Stimulated activated CD8-positive, alpha-beta memory T cell treated with anti-CD3 and anti-CD28 coated beads, Interleukin-15, amount 100 ng/mL, for 48 hours (primary cell): ENCODE measurements at places on chromosomes 4 and X.

GRCh38 chr4:119525771-119526712 lies 102.6 kb downstream of the PDE5A start:
- no peak for DNase-seq

DNA sequence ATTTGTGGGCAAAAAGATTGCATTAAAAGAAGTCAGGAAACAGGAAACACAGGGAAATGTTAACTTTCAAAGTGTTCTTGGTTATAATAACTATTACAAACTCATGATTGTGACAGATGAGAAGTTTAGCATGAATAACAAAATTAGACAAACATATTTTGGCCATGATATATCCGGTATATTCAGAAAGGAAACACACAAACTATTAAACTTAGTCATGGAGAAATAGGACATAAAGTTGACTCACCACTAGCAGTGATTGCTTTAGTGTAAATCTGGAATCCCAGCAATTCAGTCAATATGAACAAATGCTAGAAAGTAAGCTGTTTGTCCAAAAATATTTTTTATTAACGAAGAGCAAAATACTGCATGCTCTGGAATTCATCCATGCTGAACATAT lies 1299.9 kb downstream of the C4orf33 start:
- no peak for DNase-seq

- no peak for DNase-seq
These were observed 434.3 kb downstream of the SPRY1 start for GRCh38 chr4:123830930-123831329.

DNA sequence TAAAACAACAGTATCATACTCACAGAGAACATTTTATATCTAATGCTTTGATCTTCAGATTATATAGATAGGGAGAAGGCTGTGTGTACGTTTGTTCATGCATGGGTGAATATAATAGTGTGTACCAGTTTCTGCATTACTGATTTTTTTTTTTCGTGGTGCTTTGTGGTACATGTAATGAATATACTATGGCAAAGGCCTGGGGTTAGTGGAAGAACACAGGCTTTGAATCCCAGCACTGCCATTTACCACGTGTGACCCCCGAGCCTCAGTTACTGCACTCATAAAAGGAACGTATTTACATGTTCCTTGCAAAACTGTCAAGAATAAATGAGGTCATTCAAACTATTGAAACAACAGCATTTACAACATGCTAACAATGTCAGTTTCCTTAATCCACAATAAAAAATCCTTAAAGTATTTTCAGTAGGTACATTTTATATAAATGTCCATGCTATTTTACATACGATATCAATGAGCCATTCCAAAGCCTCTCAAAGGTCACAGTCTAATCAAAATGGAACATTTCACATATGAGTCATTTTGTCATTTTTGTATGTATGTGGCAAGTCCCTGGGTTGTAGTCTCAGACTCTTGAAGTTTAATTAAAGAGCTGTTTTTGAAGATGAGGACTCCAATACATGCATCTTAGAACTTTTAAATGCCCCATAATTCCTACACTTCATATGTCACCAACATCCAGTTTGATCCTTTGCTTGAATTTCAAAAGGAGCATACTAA lies 242.8 kb downstream of the PPP3CA start:
- no peak for DNase-seq

GRCh38 chr4:67576059-67576466 lies 17.5 kb downstream of the STAP1 start:
- no peak for DNase-seq

- DNase-seq: no peak
These were observed 457.4 kb upstream of the PCDH10 start for GRCh38 chr4:132691668-132692067.

DNA sequence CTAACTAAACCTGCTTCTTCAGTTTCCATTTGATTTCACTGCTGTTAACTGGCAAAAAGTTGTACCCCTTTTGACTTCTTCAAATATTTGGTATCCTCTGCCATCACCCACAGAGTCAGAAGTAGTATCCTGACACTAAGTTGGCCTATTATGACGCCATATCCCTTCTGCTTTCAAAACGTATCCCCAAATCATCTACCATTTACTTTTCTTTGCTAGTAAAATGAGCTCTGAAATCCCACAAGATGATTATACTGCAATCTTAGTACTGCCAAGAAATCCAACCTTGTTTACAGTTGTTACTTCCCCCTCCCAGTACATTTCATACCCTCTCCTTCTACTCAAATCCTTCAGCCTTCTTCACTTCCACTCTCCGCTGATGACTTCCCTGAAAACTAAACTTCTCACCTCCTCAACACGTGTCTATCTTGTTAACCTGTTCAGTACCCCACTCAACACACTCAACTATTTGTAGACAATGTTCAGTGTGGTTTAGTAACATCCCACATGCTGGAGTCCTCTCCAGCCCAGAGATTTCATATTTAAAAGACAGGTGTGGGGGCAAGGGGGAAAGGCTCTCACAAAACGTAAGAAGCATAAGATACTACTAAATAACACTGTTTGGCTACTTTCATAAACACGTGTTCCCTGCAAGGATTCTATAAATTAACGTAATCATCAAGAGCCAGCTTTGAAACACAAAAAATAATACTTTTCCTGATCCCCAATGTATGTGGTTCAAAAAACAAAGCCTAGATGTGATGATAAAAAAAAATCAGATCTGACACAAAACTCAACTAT lies 1.3 kb downstream of the NAF1 start:
- no peak for DNase-seq

DNA sequence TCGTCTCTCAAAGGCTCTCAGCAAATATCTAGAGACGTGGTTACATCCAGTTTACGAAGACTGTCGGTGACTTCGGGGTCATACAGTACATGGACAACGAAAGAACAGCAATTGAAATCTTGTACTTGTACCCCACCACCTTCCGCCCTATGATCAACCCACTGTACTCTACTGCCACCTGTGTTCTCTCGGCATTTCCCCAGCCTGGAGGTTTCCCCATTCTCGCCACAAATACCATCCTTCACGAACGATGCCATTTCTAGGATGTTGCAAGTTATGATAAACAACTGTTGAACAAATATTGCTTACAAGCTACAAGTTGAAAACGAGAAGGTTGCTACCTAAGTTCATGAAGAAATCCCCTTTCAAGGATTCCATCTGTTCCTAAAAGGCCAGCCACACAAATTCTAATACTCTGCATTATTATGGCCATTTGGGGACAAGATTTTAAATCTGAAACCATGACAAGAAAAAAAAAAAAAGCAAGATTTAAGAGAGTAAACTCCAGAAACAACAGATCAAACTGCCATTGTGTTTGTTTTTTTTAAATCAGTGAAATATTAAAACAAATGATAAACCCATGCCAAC lies 1.6 kb downstream of the APBB2 start:
- no peak for DNase-seq

GRCh38 chrX:17032351-17032750 lies 85.9 kb downstream of the REPS2 start:
- DNase-seq: no peak

DNA sequence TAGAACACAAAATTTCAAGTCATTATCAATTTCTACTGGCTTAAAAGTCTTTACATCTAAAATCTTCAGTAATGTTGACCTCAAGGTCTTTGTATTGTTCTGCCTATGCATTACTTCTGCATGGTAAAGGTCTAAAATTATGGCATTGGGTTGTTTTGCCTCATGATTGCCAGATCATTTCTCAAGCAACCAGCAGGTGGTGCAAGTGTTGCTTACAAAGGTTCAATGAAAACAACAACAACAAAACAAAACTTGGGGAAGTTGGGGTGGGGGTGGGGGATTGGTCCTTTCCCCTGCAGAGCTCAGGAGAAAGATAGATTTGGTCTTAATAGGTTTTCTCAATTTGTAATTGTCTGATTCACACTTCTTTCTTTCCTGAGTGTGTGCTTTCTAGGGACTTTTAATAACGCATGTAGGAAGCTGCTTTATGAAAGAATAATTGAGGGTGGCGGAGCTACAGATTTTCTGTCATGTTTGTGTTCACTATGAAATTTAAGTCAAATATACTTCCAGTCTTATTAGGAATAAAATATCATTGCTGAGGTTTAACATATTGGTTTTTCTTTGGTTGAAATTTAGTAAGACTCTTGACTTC lies 145.1 kb downstream of the COL4A5 start:
- no peak for DNase-seq

GRCh38 chr4:45294464-45294863 lies 568.1 kb upstream of the GNPDA2 start:
- no peak for DNase-seq
